Uterus (tissue), 4 donors: ENCODE measurements at places on chromosomes 4 and X. TPM values are rescaled to one million over a fixed set of nuclear protein-coding genes. Genes with fewer than 3 reads are reported as not detected.

DNA sequence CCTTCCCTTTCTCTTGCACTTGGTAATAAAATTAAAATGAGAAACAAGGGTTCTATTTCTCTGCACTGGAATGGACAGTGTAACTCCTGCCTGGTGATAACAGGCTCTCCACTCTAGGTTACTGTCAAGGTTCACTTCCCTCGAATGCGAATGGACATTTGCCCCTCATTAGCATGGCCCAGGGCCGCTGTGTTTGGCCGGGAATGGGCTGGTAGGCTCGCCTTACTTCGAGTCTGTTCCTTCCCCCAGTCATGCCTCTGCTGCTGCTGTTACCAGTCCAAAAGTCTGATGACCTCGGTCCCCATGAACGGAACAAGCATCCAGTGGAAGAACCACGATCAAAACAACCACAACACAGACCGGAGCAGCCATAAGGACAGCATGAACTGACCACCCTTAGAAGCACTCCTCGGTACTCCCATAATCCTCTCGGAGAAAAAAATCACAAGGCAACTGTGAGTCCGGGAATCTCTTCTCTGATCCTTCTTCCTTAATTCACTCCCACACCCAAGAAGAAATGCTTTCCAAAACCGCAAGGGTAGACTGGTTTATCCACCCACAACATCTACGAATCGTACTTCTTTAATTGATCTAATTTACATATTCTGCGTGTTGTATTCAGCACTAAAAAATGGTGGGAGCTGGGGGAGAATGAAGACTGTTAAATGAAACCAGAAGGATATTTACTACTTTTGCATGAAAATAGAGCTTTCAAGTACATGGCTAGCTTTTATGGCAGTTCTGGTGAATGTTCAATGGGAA is 61.5 kb downstream of the EDNRA start:
- no peaks in the 10 kb centered on the region for H3K4me1 ChIP-seq
- DNase-seq: no peak
- H3K27ac ChIP-seq: no peak overlapping the region
- H3K36me3 ChIP-seq: no peaks in the 10 kb centered on the region

DNA sequence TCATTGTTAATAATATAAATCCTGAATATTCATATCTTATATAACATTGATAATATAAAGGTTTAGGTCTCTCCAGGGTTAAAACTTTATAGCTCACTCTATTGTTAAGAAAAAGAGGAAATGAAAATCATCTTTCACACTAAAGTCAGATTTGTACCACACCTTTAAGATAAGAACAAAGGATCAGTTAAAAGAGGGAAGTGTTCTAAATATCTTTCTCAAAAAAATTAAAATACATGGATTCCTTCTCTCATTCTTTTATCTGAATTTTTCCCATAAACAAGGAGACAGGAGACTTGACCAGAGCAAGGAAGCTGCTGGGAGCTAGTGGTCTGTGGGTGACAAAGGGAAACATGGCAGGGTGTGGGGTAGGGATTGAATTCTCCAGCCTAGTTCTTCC is 323.0 kb upstream of the CPXCR1 start:
- no peaks in the 10 kb centered on the region for H3K36me3 ChIP-seq
- H3K27me3 ChIP-seq: no peaks in the 10 kb centered on the region
- no peak overlapping the region for H3K4me3 ChIP-seq
- no peak for DNase-seq
- no peaks in the 10 kb centered on the region for H3K4me1 ChIP-seq
- no peak overlapping the region for H3K27ac ChIP-seq

- H3K36me3 ChIP-seq: no peaks in the 10 kb centered on the region
- no peak for DNase-seq
- H3K27ac ChIP-seq: no peak overlapping the region
- no peak overlapping the region for H3K4me3 ChIP-seq
- H3K27me3 ChIP-seq: no peaks in the 10 kb centered on the region
These were observed 87.8 kb downstream of the WFS1 start for GRCh38 chr4:6357476-6357875.

ARHGAP36 gene
- total RNA-seq: not detected

DNA sequence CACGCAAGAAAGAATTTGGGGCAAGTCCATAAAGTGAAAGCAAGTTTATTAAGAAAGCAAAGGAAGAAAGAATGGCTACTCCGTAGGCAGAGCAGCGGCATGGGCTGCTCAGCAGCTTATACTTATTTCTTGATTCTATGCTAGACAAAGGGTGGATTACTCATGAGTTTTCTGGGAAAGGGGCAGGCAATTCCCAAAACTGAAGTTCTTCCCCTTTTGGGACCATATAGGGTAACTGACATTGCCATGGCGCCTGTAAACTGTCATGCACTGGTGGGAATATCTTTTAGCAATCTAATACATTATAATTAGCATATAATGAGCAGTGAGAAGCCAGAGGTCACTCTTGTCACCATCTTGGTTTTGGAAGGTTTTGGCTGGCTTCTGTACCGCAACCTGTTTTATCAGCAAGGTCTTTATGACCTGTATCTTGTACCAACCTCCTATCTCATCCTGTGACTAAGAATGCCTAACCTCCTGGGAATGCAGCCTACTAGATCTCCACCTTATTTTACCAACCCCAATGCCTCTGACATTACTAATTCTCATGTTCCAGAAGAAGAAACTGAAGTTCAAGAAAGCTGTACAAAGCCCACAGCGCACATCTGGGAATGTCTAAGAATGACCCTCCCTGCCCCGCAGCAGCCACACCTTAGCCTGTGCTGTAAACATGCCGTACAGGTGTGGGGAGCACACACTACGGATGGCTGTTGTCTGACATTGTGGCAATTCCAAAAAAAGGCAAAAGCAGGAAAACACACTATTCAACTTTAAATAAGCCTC is 18.6 kb downstream of the RXFP1 start:
- no peak overlapping the region for H3K4me3 ChIP-seq
- no peaks in the 10 kb centered on the region for H3K27me3 ChIP-seq
- H3K36me3 ChIP-seq: no peaks in the 10 kb centered on the region

GRCh38 chrX:19811807-19812604 is 75.4 kb downstream of the SH3KBP1 start:
- no peak overlapping the region for H3K27ac ChIP-seq
- DNase-seq: no peak
- no peaks in the 10 kb centered on the region for H3K27me3 ChIP-seq
- H3K36me3 ChIP-seq: no peaks in the 10 kb centered on the region

ANK2 gene
- total RNA-seq: 27.4 TPM
